ENCODE measurements at places on chromosomes 16 and 17. TPM values are rescaled to one million over a fixed set of nuclear protein-coding genes. Genes with fewer than 3 reads are reported as not detected.

DNA sequence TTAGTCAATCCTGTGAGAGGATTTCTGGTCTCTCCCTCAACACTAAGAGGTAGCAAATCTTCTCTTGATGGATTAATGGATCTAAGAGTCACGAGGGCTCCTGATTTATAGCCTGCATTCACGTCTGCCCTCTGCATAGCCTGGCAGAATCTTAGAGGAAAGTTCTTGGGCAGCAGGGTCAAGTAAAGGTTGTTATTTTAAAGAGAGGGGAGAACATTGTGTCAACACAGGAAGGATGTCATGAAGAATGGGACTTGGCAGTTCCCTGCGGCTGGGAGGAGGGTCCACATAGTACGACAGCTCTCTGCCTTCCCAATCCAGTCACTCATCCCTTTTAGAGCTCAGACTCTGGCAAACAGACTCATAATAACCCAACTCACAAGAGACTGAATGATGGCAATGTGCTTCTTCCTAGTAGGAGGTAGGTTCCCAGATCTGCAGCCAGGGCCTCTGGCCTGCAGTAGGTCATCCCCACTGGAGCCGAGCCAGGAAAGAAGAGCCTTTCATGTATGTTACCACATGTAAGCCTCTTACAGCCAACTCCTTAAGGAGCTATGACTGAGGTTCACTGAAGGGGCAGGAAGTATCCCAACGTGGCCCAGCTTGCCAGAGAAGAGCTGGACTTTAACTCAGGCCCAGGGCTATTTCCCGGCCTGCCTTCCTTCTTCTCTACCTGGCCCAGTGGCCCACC is 25.4 kb upstream of the RPTOR start:
- no peak for DNase-seq

DNA sequence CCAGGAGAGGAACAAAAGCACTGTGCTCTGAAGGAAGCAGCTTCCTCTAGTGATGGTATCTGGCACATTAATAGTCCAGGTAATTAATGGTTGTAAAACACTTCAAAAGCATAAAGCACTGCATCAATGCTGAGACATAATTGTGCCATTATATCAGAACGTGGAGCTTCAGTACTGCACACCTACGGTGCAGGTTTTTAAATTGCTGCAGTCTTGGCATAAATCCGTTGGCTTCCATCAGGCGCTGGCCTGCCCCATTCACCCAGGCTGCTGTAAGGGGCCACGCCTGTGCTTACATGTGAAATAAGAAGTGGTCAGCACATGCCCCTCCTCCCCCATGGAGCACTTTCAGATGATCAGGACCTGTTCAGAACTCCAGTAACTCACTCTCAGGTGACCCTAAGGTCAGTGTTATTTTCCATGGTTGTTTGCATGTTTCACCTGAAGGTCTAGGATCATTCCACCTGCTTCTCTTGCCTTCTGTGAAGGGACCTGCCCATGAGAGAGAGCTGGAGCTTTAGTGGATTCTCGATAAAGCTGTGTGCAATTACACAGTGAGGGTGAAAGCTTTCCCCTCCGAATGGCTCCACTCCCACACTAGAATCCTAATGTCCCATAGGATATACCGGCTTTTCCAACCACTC is 345.3 kb downstream of the CA10 start:
- DNase-seq = no peak

DNA sequence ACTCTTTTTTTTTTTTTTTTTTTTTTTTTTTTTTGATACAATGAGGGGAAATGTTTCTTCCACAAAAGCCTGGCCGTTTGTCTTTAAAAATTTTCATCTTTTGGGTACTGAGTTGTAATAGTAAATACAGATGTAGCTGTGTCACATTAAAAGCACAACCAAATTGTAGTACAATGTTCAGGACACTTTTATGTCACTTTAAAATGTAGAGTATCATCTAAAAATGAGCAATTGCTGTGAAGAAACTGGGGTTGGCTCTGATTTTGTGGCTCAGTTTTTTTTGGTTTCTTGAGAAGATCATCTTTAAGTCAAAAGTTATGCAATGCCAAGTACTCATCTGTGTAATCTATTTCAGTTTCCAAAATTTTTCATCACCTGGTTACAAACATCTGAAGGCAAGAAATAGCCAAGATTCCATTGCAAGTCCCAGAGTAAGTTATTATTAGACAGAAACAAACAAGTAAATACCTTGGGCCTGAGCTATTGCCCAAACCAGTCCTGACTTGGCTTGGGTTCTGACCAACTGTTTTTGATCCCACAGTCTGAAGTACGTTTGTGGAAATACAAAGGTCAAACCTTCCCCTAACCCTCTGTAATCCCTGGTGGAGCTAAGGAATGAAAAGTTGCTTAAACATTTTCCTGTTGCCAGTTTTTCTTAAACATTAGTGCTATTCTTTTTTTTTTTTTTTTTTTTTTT is 717.2 kb downstream of the WWOX start:
- no peak for DNase-seq

DNA sequence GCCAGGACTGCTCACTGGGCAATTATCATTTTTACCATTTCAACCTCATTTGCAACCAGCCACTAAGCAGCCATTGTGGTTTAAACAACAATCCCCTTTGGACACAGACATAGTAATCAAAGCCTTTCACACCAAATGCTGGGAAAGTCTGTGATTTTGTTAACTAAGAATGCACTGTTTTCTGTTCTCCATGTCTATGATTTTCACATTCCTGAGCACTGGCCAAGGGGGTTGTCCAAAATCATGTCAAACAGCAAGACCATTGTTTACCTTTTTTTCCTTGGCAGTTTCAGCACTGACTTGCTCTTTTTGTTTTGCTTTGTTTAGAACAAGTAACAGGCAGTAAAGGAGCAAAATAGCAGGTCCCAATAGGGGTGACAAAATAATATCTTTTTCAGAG is 106.3 kb upstream of the SIAH1 start:
- DNase-seq = no peak

The ANKRD40CL gene
- total RNA-seq = not detected

Measured in HT1080 (cell line).